Motor neuron (in vitro differentiated cells): ENCODE measurements at places on chromosomes 5 and 9. TPM values are rescaled to one million over a fixed set of nuclear protein-coding genes. Genes with fewer than 3 reads are reported as not detected.

Gene JAKMIP2
- total RNA-seq: 32.8 and 34.1 TPM in 2 replicates

Gene CCNO
- total RNA-seq: 1.1 and 1.2 TPM in 2 replicates

Gene C9orf153
- total RNA-seq: 0.22 and 0.31 TPM in 2 replicates

Gene ZNF367
- total RNA-seq: 10.4 and 11.6 TPM in 2 replicates

Gene TAF11L9
- total RNA-seq: not detected in 2 replicates

- ATAC-seq: no peak
Observed at GRCh38 chr9:135074354-135075233, 12.9 kb upstream of the OLFM1 start.

DNA sequence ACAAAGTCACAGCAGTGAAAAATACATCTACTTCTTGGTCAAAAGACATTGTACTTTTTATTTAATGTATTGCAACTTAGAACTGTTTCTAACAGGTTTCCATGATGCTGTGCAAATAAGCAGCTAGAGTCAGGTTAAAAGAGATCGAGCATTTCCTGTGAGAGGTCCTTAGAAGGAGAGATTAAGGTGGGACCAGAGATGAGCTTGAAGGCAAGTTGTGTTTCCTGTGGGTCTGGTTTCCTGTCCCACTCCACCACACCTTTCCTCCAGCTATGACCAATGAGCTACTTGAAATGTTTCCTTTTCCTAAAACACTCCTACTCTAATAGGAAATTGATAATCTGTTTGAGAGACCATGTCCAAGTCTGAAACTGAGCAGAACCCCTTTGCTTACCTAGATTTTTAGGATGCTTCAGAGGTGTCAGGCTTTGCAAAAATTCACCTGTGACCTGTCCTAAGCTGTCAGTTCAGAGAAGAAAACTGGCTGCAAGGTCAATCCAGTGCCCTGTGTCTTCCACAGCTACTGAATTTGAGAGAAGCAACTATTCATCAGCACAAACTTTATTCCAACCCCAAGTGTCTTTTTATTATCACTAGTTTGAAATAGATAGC is 13.1 kb upstream of the RLN1 start:
- ATAC-seq: no peak

GRCh38 chr5:135341696-135342550 is 57.1 kb downstream of the MACROH2A1 start:
- ATAC-seq: no peak

DNA sequence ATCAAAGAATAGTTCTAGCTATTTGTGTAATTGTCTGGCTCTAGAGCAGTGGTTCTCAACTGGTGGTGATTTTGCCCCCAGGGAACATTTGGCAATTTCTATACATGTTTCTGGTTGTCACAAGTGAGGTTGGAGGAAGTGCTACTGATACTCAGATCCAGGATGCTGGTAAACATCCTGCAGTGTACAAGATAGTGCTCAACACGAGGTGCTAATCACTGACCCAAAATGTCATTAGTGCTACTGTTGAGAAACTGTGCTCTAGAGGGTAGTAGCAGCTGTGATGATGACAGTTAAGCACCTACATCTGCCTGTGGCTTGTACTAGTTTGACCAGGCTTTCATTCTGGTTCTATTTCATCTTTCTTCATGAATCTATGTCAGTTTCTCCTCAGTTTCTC is 22.1 kb downstream of the LRRC19 start:
- no peak for ATAC-seq
